ENCODE measurements at places on chromosomes 7 and 10. TPM values are rescaled to one million over a fixed set of nuclear protein-coding genes. Genes with fewer than 3 reads are reported as not detected.

DNA sequence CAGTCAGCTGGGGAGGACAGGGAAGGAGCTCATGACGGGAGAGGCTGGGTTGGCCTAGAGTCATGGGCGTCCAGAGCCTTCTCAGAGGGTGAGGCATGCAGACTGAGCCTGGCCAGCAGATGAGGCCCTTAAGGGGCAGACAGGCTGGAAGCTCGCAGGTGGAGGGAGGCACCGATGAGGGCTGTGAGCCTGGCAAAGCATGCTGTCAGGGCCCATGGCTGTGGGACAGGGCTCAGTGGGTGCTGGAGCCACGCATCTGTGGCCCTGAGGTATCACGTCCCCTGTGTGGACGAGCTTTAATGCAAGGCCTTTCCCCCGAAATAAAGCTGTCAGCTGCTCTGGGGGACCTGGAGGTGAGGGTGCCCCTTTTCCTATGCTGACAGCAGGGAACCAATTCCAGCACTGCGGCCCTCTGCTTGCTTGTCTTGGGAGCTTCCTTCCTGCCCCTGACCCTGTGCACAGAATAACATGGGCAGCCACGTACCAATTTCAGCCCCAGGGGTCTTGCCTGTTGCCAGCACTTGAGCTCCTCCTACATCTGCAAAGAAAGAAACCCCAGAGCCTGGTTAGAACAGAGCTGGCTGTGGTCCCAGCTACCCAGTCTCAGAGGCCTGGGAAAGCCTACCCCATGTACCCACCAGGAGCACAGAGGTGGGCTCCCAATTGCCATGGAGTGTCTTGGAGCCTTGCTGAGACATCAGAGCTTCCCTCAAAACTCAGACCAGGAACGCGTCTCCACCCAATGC, 20.6 kb downstream of the TMEM273 start:
- DNase-seq = no peak

DNA sequence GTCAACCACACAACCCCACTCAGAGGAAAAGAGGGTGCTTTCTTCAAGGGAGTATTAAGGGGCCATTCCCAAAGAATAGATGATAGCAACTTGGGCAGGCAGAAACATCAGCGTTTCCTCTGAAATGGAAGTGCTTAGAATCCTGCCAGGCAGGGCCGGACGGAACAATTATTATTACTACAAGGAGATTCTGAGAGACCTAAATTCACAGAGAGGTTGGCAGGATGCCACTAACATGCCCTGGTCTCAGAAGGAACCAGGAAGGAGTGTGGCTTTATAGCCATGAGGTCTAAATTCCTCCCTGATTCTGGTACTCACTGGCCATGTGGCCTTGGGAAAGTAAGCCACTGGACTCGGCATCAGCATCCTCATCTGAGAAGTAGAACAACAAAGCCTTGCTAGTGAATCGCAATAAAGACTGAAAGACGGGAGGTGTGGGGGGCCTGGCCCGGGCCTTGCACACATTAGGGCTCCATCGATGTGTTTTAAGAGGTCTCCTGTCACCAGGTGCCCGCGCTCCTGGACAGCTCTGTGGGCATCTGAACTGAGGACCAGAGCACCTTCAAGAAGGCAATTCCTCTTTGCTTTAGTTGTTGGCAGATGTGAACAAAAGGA, 131.5 kb downstream of the OAT start:
- DNase-seq = no peak

AMPH gene
- total RNA-seq = not detected

DNA sequence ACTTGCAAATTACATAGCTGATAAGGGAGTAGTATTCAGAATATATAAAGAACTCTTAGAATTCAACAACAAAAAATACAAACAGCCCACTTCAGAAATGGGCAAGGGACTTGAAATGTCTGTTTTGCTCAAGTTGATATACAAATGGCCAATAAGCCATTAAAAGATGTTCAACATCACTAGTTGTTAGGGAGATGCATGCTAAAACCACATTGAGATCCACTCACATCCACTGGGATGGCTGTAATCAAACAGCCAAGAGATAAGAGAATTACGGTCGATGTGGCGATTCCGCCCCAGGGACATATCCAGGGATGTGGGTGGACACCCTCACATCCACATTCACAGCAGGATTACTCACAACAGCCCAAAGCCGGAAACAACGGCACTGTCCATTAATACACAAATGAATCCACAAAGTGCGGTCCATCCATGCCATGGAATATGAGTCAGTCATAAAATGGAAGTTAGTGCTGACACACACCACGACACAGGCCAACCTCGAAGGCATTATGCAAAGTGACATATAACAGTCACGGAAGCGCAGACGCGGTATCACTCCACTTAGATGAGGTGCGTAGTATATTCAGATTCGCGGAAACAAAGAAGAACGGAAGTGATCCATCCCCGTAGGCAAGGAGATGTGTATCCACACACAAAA, 227.8 kb downstream of the DNAJB6 start:
- DNase-seq = no peak

DNA sequence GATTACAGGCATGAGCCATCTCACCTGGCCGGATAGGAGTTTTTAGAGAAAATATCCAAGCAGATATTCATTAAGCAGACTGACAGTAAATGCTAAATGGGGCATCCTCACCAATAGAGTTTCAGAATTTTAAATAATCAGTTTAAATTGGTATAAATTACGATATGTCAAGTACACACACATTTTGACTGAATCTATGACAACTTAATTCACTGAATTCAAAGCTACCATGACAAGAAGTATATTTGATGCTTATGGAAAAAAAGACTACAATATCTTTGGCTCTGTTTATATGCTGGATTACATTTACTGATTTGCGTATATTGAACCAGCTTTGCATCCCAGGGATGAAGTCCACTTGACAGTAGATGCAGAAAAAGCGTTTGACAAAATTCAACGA, 774.7 kb downstream of the PCDH15 start:
- DNase-seq = no peak

Measured in CD4-positive, alpha-beta T cell (primary cell).